Stimulated activated CD4-positive, alpha-beta T cell treated with anti-CD3 and anti-CD28 coated beads, Interleukin-4, amount 100 ng/mL, for 48 hours (primary cell): ENCODE measurements at places on chromosomes 11 and 22.

DNA sequence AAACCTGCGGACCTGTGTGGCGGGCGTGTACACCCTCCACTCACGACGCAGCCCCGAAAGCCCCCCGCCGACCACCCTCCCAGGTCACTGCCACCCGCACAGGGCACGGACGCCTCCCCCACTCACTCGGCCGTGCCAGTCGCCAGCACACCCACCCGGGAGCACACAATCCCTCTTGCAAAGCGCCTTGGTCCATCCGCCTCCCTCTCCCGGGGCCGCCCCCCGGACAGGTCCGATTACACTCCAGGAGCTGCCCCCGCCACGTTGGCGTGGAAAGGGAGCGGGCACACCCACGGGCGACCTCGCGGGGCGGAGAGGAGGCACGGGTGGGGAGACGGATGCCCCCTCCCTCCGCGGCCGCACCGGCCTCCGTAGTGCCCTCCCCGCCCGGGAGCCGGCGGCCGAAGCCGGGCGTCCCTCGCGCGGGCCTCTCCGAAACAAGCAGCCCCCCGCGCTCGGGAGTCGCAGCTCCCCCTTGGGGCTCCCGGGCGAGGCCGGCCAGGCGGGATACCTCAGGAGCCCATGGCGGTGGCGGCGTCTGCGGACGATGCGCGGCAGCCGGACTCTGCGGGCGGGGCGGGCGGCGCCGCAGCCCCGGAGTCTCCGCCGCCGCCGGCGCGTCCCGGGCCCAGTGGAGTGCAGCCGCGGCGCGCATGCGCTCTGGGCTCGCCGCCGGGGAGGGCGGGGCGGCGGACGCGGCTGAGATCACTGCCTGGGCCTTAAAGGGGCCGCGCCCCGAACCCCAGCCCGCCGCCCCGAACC is at the start of gene TMEM184B:
TSS of gene TMEM184B (minus strand) at position 638 of the 762 bp plus-strand sequence. CDS start 25,049 bp downstream, outside the sequence.
- peak; percentile 74 for DNase-seq

DNA sequence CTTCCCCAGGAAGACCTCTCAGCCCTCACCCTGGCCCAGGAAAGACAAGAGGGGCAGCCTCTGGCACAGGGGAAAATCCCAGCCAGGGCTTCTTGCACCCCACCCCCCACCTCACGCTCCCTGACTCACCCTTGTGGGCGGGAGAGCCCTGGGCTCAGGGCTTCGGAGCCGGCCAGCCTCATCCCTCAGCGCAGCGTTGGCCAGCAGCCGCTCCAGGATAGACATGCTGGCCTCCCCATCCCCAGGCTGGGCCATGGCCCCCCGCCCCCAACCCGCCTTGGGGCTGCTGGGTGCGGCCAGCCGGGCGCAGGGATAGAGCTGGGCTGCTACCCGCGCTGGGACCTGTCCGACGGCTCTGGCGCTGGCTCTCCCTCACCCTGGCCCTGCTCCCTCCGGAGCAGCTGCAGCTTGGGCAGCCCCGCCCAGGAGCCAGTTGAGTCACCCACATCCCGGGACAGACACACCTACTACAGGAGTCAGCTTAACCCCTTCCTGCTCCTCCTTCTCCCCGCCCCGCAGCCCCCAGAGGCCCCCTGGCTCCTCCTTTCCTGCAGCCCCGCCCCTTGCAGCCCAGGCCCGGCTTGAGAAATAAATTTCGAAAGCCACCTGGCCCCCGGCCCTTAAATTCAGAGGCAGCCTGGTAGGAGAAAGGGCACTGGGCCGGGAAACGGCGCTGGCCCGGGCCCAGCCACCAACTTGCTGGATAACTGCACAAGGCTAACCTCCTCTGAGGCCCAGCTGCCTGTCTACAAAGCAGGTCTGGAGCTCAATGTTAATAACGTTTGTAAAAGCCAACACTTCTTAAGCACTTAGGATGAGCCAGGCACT is 13.4 kb downstream of the TNKS1BP1 start:
- DNase-seq: peak; percentile 63

DNA sequence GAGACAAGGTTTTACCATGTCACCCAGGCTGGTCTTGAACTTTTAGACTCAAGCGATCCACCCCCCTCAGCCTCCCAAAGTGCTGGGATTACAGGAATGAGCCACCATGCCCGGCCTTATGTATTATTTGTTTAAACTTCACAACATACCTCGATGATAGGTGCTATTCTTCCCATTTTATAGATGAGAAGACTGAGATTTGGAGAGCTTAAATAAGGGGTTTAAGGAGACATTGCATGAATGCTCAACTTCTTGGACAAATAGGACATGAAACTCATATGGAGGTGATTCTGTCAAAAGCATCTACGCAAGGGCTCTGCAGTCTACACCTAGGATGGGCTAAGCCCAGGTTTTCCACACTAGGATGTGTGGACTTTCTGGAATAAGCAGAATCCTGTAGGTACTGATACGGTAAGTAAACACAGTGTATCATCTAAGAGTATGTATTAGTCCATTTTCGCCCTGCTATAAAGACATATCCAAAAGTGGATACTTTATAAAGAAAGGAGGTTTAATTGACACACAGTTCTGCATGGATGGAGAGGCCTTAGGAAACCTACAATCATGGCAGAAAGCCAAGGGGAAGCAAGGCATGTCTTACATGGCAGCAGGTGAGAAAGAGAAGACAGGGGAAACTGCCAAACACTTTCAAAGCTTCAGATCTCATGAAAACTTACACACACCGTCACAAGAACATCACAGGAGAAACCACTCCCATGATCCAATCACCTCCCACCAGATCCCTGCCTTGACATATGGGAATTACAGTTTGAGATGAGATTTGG is 62.8 kb upstream of the CAPRIN1 start:
- DNase-seq: no peak

DNA sequence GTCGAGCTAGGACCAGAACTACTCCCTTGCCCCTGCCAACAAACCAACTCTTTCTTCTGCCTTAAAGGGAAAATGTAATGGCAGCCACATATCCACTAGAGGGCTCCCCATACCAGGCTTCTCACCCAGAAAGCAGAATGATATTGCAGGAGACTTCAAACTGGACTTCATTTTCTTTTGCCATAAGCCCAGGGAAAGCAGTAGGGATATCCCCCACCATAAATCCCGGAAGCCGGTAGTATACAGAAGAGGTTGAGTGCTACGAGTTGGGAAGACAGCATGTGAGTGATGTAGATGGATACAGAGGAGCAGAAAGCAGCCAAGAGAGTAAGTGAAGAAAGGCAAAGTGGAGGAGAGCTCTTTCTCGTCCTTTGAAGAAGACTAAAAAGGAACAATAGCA is 12.1 kb downstream of the PLAAT5 start:
- DNase-seq: peak; percentile 14

DNA sequence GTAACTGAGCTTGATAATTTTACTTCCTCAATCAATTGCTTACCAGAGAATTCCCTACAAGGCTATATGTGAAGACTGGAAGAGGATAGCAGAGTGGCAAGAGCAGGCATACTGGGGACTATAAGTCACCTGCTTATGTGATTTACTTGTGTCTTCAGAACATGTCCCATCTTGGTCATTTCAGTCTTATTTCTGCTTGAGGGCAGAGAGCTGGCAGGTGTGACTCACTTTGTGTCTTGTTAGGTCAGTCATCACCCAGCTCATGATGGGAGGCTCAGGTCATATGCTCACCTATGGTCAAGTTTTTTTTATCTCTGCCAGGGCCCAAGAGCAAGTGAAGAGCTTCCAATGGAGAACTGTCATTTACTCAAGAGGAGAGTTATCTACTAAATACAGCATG is 6.2 kb downstream of the SRSF8 start:
- DNase-seq: no peak

DNA sequence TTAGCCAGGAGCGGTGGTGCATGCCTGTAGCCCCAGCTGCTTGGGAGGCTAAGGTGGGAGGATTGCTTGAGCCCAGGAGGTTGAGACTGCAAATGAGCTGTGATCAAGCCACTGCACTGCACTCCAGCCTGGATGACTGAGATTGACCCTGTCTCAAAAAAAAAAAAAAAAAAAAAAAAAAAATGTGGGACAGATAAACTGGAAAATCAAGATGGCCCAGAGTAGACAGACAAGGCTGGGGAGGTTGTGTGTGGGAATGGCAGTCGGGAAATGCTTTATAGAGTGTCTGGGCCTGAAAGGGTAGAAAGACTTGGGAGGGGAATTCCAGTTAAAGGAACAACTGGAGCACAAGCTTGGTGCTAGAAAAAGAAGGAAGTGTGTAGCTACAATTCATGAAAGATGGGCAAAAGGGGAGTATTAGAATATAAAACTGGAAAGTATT is 18.2 kb upstream of the WDR74 start:
- no peak for DNase-seq
